ENCODE measurements at places on chromosomes 3 and 15.

DNA sequence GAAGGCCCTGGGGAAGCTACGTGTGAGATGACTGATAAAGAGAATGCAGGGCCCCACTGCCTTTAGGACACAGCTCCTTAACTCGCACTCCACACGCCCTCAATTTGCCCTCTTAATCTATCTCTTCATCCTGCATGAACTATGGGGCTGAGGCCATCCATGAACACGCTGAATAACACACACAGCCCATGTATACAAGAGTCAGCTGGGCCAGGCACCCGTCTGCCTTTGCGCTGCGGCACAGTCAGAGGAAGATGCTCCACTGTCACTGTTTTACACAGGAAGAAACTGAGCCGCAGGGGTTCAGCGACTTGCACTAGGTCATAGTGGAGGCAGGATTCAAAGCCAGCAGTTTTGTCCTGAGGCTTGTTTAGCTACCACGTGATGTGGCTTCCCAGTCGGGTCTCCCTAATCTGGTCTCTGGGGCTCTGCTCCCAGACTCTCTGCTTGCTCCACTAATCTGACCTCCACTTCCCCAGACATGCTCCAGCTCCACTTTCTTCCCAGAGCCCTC is 43.9 kb downstream of the TLE3 start:
- no peak for DNase-seq

DNA sequence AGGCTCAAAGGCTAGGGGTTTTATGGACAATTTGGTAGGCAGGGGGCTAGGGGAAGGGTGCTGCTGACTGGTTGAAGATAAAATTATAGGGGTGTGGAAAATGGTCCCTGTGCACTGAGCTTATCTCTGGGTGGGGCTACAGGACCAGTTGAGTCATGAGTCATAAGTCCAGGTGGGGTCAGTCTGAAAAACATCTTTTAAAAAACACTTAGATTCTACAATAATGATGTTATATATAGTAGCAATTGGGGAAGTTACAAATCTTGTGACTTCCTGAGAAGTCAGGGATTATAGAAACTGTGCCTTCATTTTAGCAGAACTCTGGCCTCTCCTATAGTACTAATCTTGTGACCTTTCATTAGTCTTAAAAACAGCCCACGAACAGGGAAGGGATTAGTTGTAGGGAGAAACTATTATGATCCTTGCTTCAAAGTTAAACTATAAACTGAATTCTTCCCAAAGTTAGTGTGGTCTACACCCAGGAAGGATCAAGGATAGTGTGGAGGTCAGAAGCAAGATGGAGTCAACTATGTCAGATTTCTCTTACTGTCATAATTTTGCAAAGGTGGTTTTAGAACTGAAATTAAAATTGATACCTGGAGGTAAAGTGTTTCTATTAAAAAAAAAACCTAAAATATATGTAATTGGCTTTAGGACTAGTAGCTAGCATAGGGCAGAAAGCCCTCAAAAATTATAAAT is 130.1 kb downstream of the P2RY1 start:
- DNase-seq = no peak

DNA sequence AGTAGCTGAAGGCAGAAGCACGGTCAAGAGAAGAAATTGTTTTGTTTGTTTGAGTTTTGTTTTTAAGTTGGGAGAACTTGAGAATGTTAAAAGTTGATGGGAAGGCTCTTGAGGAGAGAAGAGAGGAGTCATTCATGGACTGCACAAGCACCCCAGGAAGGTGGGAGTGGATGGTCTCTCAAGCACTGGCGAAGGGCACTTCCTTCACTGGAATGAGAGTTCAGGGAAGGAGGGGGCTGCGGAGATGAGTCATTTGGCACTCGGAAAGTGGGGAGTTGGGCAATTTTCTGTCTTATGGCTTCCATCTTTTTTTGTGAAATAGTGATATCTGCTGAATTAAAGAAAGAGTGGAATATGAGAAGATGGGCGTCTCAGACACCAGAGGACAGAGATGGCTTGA is 66.0 kb downstream of the ATP13A4 start:
- no peak for DNase-seq

GRCh38 chr3:169420429-169420828 is 243.1 kb downstream of the MECOM start:
- DNase-seq = no peak

- DNase-seq = no peak
These were observed 20.8 kb downstream of the GRAMD2A start for GRCh38 chr15:72176743-72177142.

GRCh38 chr15:68434021-68434420 is 2.1 kb upstream of the ITGA11 start:
- no peak for DNase-seq

DNA sequence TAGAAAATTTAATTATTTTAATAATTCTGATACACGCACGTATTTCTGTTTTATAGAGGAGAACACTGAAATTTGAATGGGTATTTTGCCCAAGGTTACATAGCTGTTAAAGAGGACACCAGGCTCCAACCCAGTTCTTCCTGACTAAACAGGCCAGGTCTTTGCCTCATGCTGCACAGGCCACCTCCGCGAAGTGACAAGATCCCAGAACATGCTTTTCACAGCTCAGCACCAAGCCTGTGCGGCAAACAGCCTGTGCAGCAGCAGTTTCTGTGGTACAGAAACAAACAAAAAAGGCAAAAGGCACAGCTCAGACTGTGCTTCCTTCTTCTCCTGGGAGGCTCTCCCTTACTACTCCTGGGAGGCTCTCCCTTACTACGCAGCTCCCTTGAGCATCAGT is 6.5 kb downstream of the FOXL2 start:
- no peak for DNase-seq

DNA sequence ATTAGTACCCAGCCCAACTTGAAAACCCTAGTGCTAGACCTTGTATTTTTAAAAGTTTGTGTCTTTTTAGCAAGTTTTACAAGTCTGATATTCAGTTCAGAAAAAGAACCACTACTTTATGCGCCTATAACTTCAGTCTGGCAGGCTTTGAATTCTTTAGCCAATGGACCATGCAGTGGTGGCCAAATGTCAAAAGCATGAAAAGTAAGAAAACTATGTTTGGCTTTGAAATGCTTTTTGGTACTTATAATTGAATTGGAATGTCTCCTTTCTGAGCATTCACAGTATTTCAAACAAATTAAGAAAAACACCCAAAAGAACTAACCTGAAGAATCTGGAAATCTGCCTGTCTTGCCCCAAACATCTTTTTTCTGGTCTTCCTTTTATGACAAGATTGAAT is 12.8 kb downstream of the WDR48 start:
- no peak for DNase-seq

- peak; percentile 29 for DNase-seq
These were observed 151.3 kb upstream of the LPP start for GRCh38 chr3:188002626-188003138.
